ENCODE measurements at places on chromosomes 12 and 14. TPM values are rescaled to one million over a fixed set of nuclear protein-coding genes. Genes with fewer than 3 reads are reported as not detected.

DNA sequence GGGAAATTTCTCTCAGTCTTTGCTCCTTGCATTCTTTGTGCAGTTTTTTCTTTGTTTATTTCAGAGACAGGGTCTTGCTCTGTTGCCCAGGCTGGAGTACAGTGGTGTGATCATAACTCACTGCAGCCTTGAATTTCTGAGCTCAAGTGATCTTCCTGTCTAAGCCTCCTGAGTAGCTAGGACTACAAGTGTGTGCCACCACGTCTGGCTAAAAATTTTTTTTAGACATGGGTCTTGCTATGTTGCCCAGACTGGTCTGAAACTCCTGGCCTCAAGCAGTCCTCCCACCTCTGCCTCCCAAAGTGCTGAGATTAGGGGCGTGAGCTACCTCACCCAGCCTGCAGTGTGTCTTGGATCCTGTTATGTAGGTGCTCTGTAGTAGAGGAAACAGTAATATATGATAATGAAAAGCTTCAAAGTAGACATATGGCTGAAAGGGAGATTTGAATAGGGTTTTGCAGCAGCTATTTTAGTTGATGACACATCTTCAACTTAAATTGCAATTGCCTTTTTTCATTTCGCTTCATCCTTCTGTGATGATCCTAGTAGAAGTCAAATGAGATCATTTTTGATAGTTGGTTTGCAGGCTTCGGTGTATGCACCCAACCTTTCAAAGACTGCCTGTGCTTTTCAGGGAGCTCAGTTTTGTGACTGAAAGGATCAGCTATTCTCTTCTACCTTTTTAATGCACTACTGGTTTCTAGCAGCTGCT, 75.4 kb downstream of the FUT8 start:
- H3K27me3 ChIP-seq, result no peaks in the 10 kb centered on the region
- no peak for DNase-seq
- H3K27ac ChIP-seq, result no peak overlapping the region
- no peak overlapping the region for H3K4me3 ChIP-seq
- H3K36me3 ChIP-seq, result peaks cover 41% of the 10 kb centered on the region

DNA sequence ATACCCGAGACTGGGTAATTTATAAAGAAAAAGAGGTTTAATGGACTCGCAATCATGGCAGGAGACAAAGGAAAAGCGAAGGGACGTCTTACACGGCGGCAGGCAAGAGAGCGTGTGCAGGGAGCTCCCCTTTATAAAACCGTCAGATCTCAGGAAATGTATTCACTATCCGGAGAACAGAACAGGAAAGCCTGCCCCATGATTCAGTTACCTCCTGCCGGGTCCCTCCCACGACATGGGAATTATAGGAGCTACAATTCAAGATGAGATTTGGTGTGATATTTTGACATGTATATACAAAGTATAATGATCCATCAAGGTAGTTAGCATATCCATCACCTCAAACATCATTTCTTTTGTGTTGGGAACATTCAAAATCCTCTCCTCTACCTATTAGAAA, 2.3 kb upstream of the CDCA4 start:
- H3K36me3 ChIP-seq, result peaks cover 29% of the 10 kb centered on the region
- H3K27me3 ChIP-seq, result no peaks in the 10 kb centered on the region
- peak overlapping the region; percentile 68 for H3K27ac ChIP-seq

- peaks cover 7% of the 10 kb centered on the region for H3K27me3 ChIP-seq
- H3K4me3 ChIP-seq, result no peak overlapping the region
- no peak for DNase-seq
- H3K36me3 ChIP-seq, result no peaks in the 10 kb centered on the region
- H3K27ac ChIP-seq, result no peak overlapping the region
These were observed 20.3 kb upstream of the TMX1 start for GRCh38 chr14:51219473-51220448.

- peak overlapping the region; percentile 98 for H3K4me3 ChIP-seq
- H3K27ac ChIP-seq, result peak overlapping the region; percentile 98
- H3K27me3 ChIP-seq, result no peaks in the 10 kb centered on the region
- peaks cover 48% of the 10 kb centered on the region for H3K4me1 ChIP-seq
- peak; percentile 75 for DNase-seq
These were observed 840 bp downstream of the PNP start for GRCh38 chr14:20469890-20470602.

- H3K4me3 ChIP-seq, result no peak overlapping the region
- H3K27ac ChIP-seq, result no peak overlapping the region
- no peaks in the 10 kb centered on the region for H3K36me3 ChIP-seq
- no peak for DNase-seq
These were observed 4.7 kb upstream of the SSH1 start for GRCh38 chr12:108861878-108862587.

SDSL gene
- 0.45 TPM for total RNA-seq

DNA sequence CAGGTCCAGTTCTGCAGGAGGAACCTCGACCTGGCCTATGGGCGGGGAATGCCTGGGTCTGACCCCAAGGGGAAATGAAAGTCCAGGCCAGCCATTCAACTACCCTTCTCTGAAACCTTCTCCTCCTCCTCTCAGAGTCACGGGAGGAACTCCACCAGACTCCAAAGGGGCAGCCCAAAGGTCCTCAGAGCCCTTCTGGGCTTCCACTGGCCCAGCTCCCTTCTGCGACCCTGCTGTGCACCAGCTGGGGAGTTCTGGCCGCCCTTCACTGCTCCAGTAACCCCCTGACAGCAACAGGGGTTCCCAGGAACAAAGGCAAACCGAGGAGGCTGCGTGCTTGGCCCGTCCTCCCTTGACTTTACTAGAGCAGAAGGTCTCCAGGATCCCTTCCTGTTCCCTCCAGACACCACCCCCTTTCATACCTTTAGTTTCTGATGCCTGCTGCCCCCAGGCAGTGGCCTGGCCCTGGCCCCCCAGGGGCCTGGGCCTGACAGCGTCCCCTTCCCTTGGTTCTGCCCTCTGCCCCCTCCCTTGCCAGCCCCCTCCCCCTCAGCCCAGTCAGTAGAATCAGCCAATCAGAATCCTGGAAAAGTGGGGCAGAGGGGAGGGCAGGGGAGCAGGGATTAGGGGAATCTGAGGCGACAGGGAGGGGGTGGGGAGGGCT, 850 bp upstream of the ZNF385A start:
- H3K36me3 ChIP-seq, result no peaks in the 10 kb centered on the region
- no peak for DNase-seq
- H3K4me1 ChIP-seq, result peaks cover 6% of the 10 kb centered on the region
- H3K27ac ChIP-seq, result no peak overlapping the region
- H3K27me3 ChIP-seq, result no peaks in the 10 kb centered on the region

GRCh38 chr12:63911341-63911740, 66.8 kb downstream of the SRGAP1 start:
- no peak overlapping the region for H3K4me3 ChIP-seq
- peaks cover 13% of the 10 kb centered on the region for H3K27me3 ChIP-seq
- no peaks in the 10 kb centered on the region for H3K4me1 ChIP-seq
- DNase-seq, result no peak
- no peak overlapping the region for H3K27ac ChIP-seq
- H3K36me3 ChIP-seq, result no peaks in the 10 kb centered on the region

OTOGL gene
- not detected for total RNA-seq

GRCh38 chr14:73744175-73744867, 30.1 kb upstream of the PNMA1 start:
- peaks cover 95% of the 10 kb centered on the region for H3K4me1 ChIP-seq
- no peaks in the 10 kb centered on the region for H3K27me3 ChIP-seq
- peaks cover 14% of the 10 kb centered on the region for H3K36me3 ChIP-seq
- peak overlapping the region; percentile 92 for H3K27ac ChIP-seq
- no peak for DNase-seq

DNA sequence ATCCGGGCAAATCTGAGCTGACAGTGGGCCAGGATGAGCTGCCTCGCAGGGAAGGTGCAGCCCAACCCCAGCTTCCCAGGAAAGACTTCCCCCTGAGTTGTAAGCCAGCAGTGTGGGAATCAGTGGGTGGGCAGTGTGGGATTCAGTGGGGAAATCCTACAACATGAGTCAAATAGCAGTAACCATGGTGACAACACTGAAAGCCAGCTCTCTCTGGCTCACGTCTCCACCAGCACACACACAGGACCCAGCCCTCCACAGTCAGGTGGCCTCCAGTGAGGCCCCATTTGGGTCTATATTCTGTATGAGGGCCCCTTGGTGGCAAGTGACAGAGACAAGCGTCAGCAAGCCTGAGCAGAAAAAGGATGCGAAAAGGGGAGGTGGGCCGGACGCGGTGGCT, 6.0 kb upstream of the LGALS3 start:
- H3K27ac ChIP-seq, result no peak overlapping the region
- H3K4me3 ChIP-seq, result no peak overlapping the region
- DNase-seq, result no peak
- peaks cover 9% of the 10 kb centered on the region for H3K27me3 ChIP-seq
- H3K36me3 ChIP-seq, result no peaks in the 10 kb centered on the region

DNA sequence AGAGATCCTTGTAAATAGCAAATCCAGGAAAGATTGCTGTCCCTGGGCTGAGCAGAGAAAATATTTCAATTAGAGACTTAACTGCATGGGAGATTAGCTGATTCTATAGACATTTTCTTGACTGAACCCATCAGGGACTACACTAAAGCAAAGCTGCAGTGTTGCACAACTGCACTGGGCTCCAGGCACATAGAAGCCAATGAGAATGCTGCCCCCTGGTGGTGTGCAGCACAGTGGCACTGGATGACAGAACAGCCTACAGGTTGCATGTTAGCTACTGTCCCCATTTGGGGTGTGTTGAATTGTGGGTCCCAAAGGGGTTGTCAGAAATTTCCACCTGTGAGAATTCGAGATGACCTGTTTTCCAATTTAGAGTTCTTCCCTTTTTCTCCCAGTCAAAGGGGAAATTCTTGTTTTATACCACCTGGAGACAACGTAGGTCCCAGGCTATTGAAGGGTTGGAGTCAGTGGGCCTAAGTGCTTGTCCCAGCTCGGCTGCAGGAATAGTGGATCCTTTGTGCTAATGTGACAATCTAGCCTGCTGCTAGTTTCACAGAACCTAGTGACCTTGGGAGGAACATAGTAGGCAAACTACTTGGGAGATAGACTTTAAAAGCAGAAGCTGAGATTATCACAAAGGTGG, 114.7 kb downstream of the SLC8A3 start:
- DNase-seq, result peak; percentile 70
- no peaks in the 10 kb centered on the region for H3K36me3 ChIP-seq
- peaks cover 50% of the 10 kb centered on the region for H3K27me3 ChIP-seq

DLGAP5 gene
- 116 TPM for total RNA-seq

DNA sequence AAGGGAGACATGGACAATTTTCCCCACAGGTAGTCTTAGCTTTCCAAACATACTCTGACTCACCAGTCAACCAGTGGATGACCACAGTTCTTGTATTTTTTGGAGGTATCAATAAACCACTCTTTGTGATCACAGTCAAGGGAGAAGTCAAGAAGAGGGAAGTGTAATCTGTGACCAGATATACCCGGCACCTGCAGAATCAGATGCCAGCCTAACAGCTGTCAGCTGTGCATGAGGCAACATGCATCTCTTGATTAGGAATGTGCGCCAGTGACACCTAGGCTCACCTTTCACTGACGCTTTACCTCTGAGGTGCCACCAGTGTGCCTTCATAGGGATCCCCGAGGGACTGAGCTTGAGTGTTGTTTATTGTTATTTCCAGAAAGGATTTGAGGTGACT, 20.0 kb downstream of the PROX2 start:
- no peak for DNase-seq
- H3K27ac ChIP-seq, result no peak overlapping the region
- no peaks in the 10 kb centered on the region for H3K27me3 ChIP-seq

CARMIL3 gene
- 3.3 TPM for total RNA-seq

NRL gene
- 2.6 TPM for total RNA-seq

DNA sequence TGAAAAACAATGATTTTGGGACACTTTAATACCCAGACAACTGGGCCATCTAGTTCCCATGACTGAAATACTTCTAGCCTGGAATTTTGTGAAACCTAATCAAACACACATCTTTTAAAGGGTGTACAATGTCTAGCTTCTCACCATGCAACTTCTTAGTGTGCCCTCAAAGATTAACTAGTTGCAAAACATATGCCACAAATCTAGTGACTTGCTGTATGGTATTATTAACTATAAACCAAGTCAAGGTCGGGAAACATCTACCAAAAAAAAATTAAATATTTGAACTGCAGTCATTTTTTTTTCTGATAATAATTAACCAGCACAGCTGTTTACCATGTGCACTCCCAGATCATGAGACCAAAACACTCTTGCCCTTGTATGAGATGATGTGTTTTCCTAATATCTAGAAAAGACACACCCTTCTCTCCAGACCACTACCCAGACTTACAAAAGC, 171.8 kb upstream of the FOXN3 start:
- H3K4me1 ChIP-seq, result peaks cover 32% of the 10 kb centered on the region
- H3K4me3 ChIP-seq, result no peak overlapping the region
- no peaks in the 10 kb centered on the region for H3K27me3 ChIP-seq
- no peak for DNase-seq
- H3K36me3 ChIP-seq, result peaks cover 41% of the 10 kb centered on the region
- H3K27ac ChIP-seq, result no peak overlapping the region

DNA sequence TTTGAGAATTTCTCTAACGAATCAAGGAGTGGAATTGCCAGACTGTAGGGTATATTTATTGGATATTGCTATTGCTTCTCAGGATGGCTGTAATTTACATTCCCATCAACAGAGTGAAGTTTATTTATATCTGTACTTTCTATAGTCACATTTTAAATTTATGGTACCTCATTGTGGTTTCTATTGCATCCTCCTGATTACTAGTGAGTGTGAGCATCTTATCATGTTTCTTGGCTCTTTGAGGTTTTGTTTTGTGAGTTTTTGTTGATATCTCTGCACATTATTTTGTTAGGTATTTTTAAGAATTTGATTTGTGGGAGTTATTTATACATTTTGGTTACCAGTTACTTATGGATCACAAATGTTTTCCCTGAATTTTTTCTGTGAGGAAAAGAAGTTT, 13.9 kb downstream of the DNM1L start:
- H3K27me3 ChIP-seq, result no peaks in the 10 kb centered on the region
- H3K27ac ChIP-seq, result no peak overlapping the region
- DNase-seq, result no peak
- H3K4me3 ChIP-seq, result no peak overlapping the region

DNA sequence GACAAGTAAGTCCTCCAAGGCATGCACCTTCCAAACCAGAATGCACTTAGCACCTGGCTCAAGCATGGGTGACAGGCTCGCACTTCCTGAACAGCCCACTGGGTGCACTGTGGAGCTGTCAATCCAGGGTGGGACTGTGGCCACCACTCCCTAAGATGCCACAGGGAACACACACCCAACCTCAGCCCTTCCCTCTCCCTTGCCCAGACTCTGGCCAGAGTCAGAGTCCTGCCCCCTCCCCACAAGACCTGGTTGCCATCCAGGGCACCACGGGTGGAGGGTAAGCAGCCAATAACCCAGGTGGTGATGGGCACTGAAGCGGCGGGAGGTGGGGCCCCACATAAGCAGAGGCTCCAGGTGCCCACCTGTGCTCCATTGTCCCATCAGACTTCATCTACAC, 160.6 kb downstream of the MYRFL start:
- no peak overlapping the region for H3K4me3 ChIP-seq
- no peaks in the 10 kb centered on the region for H3K4me1 ChIP-seq
- H3K27me3 ChIP-seq, result peaks cover 2% of the 10 kb centered on the region
- H3K27ac ChIP-seq, result no peak overlapping the region
- DNase-seq, result no peak
